Activated CD8-positive, alpha-beta memory T cell treated with anti-CD3 and anti-CD28 coated beads for 1 hour (primary cell): ENCODE measurements at places on chromosomes 16 and 17.

GRCh38 chr17:71224824-71225575, 895.8 kb upstream of the SOX9 start:
- no peak for DNase-seq

DNA sequence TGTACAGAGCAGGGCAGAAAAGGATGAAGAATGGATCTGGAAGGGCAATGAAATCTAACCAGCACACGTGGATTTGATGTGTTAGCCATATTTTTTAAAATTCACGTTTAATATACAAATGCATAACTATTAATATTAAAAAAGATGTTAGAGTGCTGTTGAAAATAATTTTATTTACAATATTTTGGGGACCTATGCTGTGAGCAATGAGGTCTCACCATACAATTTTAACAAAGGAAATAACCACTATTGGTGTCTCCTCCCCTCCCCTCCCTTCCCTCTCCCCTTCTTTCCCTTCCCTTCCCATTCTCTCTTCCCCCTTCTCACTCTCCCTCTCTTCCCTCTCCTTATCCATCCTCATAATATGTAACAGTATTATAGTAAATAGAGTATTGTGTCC, 64.2 kb upstream of the GPR139 start:
- DNase-seq = no peak

DNA sequence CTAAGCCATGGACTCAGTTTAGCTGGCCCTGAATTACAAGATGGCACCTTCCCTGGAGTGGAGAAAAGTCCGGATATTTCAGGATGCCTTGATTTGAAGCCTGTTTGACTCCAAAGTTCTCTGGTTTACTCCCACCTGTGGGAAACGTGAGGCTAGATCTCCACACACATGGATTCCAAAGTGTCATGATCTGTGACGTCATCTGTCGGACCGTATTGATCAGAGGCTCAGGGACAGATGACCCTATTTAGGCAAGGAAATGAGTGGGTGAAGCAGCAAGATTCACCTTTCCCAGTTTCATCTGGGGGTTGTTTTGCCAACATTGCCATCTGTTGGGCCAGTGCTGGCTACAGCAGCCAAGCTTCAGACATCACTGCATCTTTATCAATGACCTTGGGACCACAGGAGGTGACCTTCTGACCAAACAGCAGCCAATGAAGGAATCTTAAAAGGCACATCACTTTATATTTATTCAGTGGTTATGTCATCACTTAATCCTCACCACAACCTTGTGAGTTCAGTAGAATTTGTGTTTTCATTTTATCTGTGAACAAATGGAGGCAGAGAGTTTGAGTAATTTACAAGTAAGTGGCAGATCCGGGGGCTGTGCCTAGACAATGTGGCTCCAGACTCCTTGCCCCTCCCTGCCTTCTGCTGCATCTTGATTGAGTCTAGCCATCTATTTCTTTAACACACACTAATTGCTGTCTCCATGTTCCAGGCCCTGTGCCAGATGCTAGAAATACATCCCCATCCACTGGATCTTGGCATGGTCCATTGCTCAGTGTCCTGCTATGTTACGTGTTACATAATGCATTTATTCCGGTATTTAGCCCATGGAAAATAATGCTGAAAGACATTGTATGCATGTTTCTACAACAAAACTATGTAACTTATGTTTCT, 1.5 kb upstream of the CDH13 start:
- no peak for DNase-seq

GRCh38 chr17:5096731-5097100, 15.0 kb downstream of the ZNF232 start:
- DNase-seq = no peak

- no peak for DNase-seq
Observed at GRCh38 chr16:1006781-1007180, 25.2 kb downstream of the SOX8 start.

DNA sequence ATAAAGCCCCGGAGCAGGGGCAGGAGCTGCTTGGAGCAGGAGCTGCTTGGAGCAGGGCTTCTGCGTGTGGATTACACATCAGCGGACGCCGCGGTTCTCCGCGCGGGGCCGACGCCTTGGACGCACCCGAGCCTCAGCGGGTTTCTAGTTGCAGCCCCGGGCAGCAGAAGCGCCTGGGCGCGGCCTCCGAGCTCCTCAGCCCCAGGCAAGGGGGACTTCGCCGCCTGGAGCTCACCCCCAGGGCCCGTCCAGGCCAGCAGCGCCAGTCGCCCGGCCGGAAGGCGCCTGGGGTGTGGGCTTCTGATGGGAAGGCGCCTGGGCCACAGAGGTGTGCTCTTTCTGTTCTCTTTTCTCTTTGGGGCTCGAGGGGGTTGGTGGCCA, 6.3 kb downstream of the FOXF1 start:
- DNase-seq = no peak

DNA sequence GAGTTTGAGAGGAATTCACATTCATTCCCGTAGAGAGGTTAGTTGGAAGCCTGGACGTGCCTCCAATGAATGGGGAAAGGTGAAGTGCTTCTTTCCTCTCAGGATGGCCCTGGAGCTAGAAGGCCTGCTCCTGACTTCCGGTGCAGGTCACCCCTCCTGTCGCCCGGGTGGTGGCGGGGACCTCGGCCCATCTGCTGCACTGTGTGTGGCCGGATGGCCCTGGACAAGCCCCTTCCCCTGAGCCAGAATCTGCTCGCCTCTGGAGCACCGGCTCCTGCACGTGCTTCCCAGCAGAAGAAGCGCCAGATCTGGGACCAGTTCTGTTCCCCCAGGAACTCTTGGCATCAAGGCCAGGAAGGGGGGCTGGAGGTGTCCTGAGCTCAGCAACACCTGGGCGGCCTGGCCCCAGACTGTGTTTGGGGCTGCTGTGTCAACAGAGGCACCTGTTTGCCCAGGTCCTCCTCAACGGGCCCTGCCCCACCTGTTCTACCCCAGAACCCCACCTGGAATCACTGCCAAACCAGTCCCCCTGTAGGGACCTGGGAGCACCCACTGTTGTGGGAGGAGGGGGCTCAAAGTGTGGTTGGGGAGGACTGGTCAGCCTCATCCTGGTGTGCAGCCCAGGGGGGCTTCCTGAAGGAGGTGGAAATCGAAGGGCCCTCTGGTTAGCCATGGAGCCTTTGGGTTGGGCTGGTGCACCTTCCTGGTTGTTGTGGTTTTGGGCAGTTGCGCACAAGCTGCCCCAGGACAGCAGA, 5.1 kb upstream of the PERCC1 start:
- DNase-seq = no peak

DNA sequence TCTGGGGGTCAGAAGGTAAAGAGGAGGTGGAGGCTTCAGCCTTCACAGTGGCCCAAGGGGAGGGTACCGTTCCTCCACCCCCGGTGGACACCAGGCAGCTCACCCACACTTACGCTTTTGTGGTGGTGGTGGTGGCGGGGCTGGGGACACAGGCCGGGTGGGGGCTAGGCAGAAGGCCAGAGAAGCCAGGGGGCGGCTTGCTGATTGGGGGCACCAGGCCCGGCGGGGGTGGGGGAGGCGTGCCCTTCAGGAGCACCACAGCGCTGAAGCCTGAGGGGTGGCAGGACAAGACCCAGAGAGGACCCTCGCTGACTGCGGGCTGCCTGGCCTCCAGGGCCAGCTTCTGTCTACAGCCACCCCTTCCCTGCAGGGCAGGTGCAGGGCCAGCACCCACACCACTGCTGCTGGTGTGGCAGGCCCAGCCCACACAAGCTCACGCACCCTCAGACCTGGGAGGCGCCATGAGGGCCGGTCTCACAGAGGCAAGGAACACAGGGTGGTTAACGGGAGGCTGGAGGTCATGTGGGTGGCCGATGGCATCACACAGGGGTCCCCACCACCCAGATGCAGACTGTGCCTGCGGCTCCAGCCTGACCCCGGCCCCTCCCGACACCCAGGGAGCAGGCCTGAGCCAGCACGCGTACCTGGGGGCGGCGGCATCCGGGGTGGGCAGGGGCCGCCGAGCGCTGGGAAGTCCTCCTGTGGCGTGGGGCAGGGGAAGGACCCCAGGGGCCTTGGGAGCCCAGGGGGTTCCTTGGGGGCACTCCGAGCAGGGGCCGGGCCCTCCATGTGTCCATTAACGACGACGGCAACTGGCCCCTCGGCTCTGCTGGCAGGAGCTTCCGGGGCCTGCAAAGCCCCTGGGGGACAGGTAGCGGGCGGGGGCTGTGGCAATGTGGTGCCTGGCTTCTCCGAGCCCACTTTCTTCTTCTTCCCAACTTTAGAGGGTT, 9.4 kb downstream of the SYNGR3 start:
- DNase-seq = no peak

DNA sequence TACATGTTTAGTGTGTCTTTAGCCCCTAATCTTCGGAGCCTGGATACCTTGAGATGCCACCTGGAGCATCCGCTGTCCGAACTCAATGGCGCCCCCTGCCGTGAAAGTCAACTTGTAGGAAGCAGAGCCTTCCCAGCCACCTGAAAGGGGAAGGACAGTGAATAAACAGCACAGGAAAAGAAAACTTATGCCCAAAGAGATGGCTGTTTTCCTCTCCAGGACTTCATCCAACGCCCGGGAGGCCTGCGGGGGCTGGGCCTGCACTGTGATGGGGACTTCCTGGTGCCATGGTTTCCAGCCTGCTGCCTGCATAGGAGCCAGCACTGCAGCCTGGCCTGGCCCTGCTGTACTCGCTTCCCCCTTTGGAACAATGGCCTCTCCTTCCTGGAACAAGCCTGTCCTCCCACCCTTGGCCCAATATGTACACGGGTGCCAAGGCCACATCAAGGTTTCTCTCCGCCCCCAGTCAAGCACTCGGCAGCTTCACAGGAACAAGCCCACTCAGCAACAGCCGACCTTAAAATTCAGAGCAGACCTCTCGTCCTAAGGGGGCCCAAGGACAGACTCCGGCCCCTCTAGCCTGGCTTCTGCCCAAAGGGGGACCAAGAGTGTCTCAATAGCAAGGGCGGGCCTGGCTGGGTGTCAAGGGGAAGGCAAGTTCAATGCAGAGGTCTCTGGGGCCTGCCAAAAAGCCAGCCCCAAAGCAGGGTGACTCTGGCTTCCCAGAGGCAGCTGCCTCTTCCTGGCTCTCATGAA, 4.5 kb upstream of the UNC13D start:
- peak; percentile 80 for DNase-seq

DNA sequence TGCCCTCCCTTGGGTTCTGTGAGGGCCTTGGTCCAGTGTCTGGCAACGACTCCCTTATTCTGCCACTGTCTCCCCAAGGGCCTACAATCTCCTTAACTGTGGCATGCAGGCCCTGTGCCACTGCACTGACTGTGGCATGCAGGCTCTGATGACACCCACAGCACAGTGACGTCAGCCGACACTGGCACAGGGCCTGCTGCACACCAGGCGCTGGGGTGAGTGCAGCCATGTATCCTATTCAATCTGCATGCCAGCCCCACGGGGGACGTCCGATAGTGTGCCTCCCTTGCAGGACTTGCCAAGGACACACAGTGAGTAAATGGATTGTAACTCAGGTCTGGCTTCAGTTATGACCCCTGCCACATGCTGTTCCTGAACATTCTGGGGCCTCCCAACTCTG, 39.8 kb upstream of the RASD1 start:
- DNase-seq = no peak

DNA sequence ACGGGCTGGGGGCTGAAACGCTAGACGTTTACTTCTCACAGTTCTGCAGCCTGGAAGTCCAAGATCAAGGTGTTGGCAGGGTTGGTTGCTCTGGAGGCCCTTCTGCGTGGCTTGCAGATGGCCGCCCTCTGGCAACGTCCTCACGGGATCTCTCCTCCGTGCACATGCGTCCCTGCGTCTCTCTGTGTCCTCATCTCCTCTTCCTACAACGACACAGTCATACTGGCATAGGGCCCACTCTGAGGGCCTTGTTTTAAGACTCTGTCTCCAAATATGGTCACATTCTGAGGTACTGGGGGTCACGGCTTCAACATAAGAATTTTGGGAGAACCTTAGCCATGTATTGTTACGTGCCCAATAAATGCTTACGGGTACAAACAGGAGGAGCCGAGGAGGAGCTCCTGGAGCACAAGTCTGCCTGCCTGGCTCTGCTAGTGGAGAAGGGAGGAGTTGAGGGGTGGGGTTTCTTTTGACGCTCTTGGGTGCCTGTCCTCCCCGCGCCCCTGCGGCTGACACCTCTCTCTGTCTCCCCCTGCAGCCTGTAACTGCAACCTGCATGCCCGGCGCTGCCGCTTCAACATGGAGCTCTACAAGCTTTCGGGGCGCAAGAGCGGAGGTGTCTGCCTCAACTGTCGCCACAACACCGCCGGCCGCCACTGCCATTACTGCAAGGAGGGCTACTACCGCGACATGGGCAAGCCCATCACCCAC, 141.1 kb downstream of the NTN1 start:
- DNase-seq = no peak

GRCh38 chr17:41184480-41184961, at the start of gene KRTAP4-1:
Gene KRTAP4-1 (minus strand): TSS chr17:41184911. CDS start chr17:41184854, 57 bp downstream.
- DNase-seq = no peak

GRCh38 chr17:74961657-74962350, 10.8 kb downstream of the HID1 start:
- DNase-seq = peak; percentile 77

DNA sequence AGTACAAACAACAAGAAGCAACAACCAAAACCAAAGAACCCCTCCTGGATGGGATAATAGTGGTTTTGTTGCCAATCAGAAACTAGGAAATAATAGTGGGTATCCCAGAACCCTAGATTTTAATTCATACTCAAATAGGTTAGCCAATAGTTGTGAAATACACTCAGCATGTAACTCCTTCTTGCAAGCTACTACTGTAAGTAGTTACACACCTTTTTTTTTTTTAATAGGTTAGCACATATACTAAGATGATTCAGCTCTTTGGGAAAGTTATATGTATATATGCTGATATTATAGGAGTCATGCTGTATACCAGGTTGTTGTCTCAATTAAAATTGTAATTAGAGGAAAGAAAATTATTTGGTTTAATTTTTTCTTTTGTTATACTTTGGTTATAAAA, 92.5 kb upstream of the HAS3 start:
- no peak for DNase-seq

DNA sequence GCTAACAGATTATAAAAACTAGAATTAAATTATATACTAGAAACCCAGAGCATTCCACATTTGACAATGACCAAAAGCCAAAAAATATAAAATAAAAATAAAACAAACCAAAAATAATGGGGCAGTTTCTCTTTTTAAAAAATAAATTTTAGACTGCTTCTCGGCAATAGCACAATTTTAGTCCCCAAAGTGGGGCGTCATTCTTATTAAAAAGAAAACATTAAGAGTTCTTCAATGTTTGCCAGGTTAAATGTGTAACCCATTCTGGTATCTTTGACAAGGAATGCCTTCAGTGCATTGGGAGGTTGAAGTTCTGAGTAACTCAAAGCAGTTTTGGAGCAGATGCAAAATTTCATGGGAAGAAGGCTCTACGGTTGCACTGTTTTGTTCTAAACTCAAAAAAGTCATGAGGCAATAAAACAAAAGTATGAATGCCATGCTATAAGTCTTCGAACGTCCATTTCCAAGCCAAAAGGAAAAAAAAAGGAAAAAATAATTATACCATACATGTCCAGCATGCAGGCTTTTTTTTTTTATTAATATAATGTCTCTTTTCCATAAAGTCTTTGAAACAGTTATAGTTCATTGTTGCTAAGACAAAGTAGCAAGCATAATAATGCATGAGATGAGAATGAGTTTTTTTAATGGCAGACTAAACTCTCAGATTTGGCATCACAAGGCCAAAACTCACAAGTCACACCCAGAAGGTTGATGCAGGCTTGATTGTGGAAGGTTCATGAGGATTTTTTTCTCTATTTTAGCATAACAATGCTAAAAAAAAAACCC, 3.1 kb downstream of the MAF start:
- DNase-seq = no peak
